ENCODE measurements at places on chromosomes 4 and X. TPM values are rescaled to one million over a fixed set of nuclear protein-coding genes. Genes with fewer than 3 reads are reported as not detected.

CENPVL1 gene
- not detected for polyA plus RNA-seq

PARM1 gene
- polyA plus RNA-seq: not detected

PAGE2 gene
- polyA plus RNA-seq: not detected

VCX gene
- not detected for polyA plus RNA-seq

MRPS18C gene
- 50.5 TPM for polyA plus RNA-seq

CCDC120 gene
- polyA plus RNA-seq: 0.94 TPM

F8A2 gene
- polyA plus RNA-seq: not detected
